Left renal pelvis (tissue), 4 donors: ENCODE measurements at places on chromosomes 6 and 20.

DNA sequence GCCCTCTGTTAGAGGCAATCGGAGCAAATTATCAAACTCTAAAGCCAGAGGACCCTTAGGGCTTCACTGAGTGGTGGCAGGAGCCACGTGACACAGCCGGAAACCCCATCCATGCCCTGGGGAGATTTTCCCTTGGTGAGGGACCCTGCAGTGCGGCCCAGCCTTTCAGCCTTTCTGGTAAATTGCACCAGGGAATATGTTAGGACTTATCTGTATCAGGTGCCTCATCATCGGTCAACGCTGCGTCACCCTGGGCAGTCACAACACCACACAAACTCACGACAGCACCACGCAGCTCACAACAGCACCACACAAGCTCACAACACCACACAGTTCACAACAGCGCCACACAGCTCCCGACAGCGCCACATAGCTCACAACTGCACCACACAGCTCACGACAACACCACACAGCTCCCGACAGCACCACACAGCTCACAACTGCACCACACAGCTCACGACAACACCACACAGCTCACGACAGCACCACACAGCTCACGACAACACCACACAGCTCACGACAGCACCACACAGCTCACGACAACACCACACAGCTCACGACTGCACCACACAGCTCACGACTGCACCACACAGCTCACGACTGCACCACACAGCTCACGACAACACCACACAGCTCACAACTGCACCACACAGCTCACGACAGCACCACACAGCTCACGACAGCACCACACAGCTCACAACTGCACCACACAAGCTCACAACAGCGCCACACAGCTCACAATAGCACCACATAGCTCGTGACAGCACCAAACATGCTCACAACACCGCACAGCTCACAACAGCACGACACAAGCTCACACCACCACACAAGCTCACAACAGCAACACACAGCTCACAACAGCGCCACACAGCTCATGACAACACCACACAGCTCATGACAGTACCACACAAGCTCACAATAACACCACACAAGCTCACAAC is 199.0 kb downstream of the DLL1 start:
- DNase-seq: no peak

DNA sequence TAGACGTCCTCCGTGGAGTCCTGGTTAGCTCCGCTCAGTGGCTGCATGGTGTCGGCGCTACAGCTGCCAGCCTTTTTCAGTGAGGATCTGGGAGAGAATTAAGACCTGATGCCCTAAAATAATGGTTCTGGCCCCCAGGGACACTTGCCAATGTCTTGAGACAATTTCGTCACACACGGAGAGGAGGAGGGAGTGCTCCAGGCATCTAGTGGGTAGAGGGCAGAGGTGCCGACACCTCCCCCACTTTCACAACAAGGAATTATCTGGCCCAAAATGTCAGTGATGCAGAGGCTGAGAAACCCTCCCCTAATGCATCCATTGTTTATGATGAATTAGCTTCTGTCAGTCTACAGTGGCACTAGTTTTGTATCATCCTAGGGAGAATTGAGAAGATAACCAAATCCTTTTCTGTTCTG is 24.4 kb downstream of the TMEM181 start:
- no peak for DNase-seq

- DNase-seq: no peak
These were observed 36.8 kb downstream of the KIAA1755 start for GRCh38 chr20:38223743-38224100.

GRCh38 chr20:25608774-25609173 is 15.0 kb downstream of the NANP start:
- DNase-seq: no peak

DNA sequence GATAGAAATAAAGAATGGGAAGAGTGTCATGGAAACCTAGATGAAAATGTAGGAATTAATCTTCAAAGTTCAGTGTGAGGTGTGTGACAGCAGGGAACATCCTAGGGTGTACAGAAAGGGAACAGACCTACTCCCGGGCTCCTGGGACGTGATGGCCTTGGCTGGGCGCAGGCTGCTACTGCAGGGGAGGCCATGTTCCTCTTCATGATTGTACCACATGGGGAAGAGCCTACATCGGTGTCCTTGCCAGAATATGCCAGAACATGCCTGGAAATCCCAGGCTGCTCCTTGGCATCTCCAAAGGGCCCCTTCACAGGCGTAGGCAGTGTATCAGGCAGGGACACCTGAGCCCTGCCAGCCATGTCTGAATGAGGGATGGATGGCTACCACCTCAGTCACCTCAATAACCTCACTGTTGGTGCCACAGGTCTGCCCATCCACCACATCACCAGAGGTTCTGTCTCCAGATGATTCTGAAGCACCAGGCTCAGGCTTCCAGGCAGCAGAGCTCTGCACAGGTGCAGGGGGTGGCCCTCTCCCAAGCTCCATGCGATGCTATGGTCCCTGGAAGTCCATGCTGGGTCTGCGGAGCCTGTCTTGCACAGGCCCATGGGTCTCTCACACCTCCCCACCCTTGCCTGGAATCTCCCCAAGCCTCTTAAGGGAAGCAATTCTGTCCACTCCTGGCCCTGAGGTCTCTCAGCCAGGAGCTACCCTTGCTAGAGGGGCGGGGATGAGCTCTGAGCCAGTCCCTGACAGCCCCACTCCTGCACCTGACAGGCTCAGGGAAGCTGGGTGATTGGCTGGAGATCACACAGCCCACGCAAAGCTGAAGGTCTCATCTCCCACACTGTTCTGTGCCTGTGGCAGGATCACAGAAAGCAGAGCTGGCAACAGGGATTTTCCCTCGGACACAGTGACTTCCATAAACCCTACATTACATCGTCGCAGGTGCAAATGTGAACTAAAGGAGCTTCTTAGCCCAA is 20.2 kb downstream of the RAMACL start:
- DNase-seq: no peak

- no peak for DNase-seq
These were observed 5.2 kb upstream of the TREM1 start for GRCh38 chr6:41291717-41292116.

GRCh38 chr6:155129744-155130143 is 134.1 kb upstream of the CLDN20 start:
- DNase-seq: no peak

DNA sequence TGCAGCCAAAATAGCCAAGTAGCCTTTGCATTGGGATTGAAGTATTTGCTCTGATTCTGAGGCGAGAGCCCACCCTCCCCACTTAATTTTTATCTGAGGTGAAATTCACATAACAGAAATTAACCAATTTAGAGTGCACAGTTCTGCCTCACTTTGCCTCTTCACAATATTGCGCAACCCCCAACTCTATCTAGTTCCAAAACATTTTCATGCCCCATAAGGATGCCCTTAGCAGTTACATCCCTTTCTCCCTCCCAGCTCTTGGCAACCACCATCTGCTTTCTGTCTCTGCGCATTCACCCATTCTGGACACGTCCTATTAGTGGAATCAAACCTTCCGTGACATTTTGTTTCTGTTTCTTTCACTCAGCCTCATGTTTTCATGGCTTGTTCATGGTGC is 9.0 kb downstream of the MAS1L start:
- no peak for DNase-seq

DNA sequence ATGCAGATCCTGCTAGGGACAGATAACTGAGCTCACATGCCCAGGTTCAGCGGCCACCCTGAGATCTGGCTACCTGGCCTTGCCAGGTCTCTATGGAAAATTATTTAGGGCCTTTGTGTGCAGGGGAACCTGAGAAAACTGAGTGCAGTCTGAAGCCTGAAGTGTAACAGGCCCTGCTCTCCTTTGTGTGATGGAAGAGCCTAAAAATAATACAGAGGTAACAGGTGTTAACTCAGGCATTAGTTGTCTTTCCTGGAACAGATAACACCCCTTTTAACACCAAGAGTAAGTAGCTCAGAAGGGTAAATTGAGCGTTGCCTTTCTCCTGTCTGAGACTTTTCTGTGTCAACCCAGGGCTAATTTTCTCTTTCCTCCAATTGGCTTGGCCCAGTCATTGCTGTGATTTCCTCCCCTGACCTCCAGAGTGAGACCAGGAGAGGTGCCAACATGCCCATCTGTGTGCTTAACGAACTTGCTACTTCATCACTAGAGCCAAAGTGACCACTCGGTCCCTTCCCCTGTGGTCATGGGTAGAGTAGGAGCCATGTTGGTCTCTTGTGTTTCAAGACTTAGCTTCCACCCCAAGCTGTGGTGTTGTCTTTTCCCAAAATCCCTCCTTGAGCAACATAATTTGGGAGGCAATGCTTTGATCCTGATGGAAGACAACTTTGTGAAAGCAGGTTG is 304.4 kb upstream of the JAG1 start:
- DNase-seq: no peak

GRCh38 chr6:49097116-49097515 is 365.9 kb downstream of the MMUT start:
- DNase-seq: no peak

DNA sequence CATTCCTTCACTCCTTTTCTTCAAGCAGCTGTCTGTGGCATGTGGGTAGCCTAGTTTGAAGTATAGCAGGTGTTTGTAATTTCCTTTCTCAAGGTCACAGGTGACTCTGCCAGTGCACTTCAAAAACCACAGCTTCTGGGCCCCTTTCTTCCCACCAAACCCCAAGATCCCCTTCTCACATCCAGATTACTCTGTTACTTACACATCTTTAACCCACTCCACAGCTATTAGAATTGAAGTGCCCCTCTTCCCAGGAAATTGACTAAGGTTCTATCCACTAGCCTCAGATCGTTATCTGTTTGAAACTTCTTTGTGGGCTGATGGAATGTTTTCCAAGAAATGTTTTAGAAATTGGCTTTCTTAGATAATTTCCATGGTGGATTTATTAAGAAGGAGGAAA is 150.8 kb downstream of the AHI1 start:
- DNase-seq: no peak

GRCh38 chr6:134539865-134540323 is 222.0 kb upstream of the SGK1 start:
- no peak for DNase-seq

DNA sequence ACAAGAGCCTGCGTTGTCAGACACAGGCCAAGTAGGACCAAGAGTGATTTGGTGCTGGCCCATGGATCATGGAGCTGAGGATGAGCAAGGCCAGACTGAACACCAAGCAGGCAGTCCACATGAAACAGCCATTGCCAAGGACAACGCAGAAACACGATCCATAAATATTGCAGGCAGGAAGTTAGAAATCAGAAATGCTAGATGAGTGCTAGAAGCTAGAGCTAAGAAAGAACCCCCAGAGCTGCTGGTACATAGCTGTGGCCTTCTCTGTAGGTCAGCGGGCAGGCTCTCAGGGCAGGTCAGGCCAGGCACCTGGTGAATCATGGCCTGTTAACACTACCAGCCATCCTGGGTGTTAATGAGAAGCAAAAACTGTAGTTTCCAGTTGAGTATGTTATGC is 119.7 kb downstream of the ALDH8A1 start:
- DNase-seq: no peak

DNA sequence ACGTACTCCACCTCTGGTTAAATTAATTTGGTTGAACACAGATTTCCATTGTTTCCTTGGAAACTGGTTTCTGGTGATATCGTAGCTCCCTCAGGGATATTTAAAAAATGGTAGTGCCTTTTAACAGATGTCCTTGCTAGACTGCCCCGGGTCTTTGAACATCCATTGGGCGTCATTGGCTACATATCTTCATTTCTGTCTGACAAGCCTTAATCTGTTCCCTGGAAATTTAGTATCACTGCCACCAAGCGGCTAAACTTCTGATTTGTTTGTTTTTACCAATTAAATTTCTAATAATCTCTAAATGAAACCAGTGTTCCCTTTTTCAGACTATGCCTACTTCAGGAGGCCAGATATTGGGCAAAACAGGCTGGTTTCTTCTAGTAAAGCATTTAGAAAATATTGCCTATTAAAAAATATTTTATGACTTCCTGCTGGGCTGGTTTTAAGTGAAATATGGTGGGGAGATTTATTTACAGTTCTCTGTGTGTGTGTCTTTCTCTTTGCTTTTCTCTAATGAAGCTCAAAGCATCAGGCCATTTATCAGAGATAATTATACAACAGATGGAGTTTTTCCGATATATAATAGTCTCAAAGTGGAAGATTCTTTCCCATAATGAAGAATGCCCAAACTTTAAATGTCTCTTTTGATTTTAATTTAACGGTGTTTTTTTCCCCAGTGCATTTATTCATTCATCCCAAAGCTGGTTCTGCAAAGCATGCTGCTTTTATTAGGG is 249.5 kb downstream of the ZFAND3 start:
- DNase-seq: no peak

DNA sequence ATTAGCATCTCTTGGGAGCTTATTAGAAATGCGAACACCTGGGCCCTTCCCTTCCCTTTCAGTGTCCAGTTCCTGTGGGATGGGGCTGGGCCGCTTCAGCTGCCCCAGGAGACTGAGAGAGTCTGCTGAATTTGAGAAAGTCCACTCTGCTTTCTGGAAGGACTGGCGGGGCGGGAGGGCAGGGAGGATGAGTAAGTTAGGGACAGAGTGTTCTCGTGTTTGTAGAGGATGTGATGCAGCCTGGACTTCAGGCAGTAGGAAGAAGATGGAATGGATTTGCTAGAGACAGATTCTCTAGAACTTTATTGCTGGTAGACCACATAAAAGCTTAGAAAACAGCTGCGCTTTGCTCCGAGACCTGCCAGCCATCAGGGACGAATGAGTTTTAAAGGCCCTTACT is 1.1 kb upstream of the TULP4 start:
- no peak for DNase-seq

DNA sequence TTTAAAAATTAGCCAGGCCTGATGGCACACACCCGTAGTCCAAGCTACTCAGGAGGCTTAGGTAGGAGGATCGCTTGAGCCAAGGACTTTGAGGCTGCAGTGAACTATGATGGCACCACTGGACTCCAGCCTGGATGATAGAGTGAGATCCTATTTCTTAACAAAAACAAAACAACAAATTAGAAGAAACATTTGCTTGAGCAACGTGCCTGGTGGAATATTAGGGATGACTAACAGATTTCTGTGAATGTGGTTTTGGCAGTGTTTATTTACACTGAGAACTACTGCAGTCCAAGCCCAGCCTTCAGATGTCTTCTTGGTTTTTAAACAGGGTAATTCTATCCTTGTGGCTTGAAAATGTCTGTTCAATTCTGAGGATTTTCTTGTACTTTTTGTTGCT is 9.2 kb downstream of the PPP1R3G start:
- no peak for DNase-seq

DNA sequence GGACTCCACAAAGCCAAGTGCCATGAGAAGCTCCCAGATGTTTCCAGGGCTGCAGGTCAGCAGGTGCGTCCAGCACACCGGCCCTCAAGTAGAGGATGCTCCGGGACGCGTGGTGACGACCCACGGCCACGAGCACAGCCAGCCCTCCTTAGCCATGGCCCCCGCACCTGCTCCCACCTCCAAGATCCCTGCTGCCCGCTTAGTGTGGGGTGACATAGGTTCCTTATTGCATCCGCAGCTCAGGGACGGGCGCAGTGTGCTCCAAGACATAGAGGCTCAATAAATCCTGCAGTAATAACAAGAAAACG is 138.1 kb upstream of the RPS6KA2 start:
- no peak for DNase-seq

DNA sequence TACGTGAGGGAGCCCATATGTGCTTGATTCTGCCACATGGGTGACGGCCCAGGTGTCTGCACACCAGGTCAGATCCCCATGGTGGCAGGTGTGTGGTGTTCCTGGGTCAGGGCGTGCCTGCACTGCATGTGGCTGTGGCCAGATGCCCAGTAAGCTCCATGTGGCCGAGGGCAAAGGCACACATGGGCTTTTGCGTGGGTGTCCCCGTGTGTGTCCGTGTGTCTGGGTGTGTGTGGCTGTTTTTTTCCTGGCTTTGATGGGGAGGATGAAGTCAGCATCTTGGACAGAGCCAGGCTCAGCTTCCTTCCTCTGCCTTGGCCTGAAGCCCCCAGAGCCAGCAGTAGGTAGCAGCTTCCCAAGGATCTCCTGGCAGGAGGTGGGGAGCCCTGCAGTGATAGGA is 1.5 kb upstream of the TNXB start:
- DNase-seq: no peak
